ENCODE measurements at places on chromosomes 16 and 17. TPM values are rescaled to one million over a fixed set of nuclear protein-coding genes. Genes with fewer than 3 reads are reported as not detected.
A peak's percentile ranks its signal among the peaks of the same experiment; 100 is the strongest.

GRCh38 chr17:28141313-28141712 is 98.8 kb downstream of the NLK start:
- H3K4me3 ChIP-seq: no peak overlapping the region
- no peaks in the 10 kb centered on the region for H3K27me3 ChIP-seq
- no peak overlapping the region for H3K27ac ChIP-seq
- no peaks in the 10 kb centered on the region for H3K4me1 ChIP-seq

GRCh38 chr17:1582374-1582773 is 19.8 kb upstream of the PITPNA start:
- H3K36me3 ChIP-seq: peaks cover 4% of the 10 kb centered on the region
- H3K27me3 ChIP-seq: no peaks in the 10 kb centered on the region
- H3K4me3 ChIP-seq: no peak overlapping the region
- no peaks in the 10 kb centered on the region for H3K4me1 ChIP-seq

- H3K27ac ChIP-seq: no peak overlapping the region
- H3K4me1 ChIP-seq: no peaks in the 10 kb centered on the region
- no peak overlapping the region for H3K4me3 ChIP-seq
- no peaks in the 10 kb centered on the region for H3K27me3 ChIP-seq
- no peaks in the 10 kb centered on the region for H3K36me3 ChIP-seq
Observed at GRCh38 chr16:12026741-12027490, 50.4 kb downstream of the SNX29 start.

- DNase-seq: no peak
- H3K4me1 ChIP-seq: no peaks in the 10 kb centered on the region
- H3K36me3 ChIP-seq: no peaks in the 10 kb centered on the region
Observed at GRCh38 chr17:1976000-1976682, 49.0 kb downstream of the RTN4RL1 start.

GRCh38 chr16:71526111-71526631 is at the start of gene CHST4:
TSS of gene CHST4 (plus strand) at chr16:71526426. CDS start at chr16:71536678, 10,252 bp downstream.
- H3K4me3 ChIP-seq: peak within 1 kb of the TSS; percentile 64
- peaks cover 2% of the 10 kb centered on the region for H3K4me1 ChIP-seq
- no peaks in the 10 kb centered on the region for H3K36me3 ChIP-seq
- H3K27ac ChIP-seq: peak within 1 kb of the TSS; percentile 85
- no peaks in the 10 kb centered on the region for H3K27me3 ChIP-seq

DYNLRB2 gene
- not detected for total RNA-seq

KRTAP2-3 gene
- total RNA-seq: not detected

KIF2B gene
- total RNA-seq: not detected

KCTD19 gene
- 0.13 TPM for total RNA-seq

All from H9 (cell line).